ENCODE measurements at places on chromosomes 11 and 22.

DNA sequence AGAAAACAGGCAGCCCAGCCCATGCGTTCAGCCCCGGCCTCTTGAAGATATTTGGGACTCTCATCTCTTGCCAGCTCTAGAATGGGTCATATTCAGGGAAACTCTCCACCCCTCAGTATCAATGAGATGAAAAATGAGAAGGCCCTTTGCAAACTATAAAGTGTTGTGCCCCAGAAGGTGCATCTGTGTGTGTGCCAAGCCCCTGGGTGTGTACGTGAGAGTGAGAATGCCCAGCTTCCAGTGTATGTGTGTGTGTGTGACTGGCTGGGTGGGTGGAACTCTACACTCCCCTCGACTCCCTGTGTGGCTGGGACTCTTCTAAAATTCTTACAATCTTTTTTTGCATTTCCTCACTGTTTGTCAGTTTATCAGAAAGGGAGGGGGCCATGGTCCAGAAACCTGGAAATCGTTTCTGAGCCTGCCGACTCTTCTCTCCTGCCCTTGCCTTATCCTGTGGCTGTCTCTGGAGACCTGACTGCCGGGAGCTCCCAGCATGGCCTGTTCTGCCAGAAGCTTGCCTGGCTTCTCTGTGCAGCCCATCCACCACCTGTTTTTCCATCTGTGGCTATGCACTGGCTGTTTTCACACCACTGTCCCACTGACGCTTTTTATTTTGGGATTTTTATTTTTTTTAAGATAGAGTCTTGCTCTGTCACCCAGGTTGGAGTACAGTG is 1.2 kb downstream of the P2RY6 start:
- DNase-seq: no peak

DNA sequence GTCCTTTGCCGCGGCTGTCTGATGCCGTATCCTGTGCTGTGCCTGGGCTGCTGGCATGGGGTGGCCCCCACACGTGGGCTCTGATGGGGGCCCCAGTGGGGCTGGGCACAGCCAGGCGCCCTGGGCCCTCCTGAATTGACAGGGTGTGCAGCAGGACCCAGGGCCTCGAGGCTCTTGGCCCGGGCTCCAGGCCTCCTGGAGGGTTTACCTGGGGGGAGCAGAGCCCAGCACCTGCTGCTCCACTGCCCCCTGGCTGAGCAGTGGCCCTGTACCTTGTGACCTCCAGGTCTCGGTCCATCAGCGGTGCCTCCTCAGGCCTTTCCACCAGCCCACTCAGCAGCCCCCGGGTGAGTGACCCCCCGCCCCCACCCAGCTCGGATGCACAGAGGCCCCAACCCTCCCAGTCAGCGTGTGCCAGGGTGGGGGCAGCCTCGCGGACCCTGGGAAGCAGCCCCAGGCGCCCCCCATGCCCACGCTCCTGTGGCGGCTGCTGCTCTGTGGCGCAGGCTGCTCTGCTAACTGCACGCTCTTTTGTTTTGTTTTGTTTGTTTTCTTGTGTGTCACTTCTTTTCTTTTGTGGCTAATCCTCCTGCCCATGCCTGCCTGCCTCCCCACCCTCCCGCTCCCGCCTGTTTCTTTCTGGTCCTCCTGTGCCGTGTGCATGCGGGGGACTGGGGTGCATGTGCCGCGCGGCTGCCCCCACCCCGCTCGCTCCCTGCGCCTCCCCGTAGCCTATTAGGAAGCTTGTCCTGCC is 36.9 kb downstream of the MOB2 start:
- no peak for DNase-seq

GRCh38 chr22:21591695-21592094 is 24.2 kb downstream of the UBE2L3 start:
- DNase-seq: no peak

DNA sequence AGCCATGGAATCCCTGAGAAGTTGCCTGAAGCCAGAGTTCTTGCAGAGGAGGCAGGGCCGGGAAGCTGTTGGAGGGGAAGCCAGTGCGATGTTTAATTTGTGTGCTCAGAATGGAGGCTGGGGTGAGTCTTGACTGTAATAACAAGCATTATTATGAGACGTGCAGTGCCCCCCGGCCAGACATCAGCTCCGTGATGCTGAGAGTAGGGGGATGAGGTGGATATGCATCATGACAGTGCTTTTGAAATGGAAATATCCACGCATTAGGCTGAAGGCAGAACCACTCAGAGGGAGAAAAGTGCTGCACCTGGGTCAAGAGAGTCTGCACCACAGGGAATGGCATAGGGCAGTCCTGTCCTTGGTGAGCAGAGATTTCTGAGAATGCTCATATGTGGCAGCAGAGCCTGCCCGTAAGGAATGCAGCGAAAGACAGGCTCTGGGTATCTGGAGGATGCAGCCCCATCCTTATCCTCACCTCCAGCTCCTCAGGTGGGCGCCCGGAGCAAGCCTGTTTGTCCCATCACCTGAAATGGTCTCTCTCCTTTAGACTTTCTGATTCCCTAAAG is 37.6 kb upstream of the SEZ6L start:
- no peak for DNase-seq

DNA sequence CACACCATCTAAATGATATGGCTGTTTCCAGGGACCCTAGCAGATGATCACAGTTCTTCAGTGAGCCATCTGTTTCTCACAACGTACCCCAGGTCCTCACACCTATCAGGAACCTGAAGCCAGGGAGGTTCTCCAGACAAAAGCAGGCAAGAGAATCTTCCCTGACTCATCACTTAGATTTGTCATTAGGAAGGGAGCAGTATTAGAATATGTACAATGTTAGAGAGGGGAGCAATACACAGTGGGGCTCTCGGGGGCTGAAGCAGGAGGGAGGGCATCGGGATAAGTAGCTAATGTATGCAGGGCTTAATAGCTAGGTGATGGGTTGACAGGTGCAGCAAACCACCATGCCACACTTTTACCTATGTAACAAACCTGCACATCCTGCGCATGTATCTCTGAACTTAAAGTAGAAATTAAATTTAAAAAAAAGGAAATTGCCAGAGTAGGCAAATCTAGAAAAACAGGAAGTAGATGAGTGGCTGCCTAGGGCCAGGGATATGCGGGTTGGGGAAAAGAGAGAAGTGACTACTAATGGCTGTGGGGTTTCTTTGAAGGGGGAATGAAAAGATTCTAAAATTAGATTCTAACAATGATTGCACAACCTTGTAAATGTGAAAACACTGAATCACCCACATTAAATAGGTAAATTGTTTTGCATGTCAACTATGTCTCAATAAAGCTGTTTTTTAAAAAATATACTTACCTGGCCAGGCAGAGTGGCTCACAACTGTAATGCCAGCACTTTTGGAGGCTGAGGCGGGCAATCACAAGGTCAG is 14.4 kb downstream of the C22orf42 start:
- peak; percentile 88 for DNase-seq

GRCh38 chr11:499201-500076 is 7.6 kb downstream of the RNH1 start:
- no peak for DNase-seq

GRCh38 chr22:46050451-46050845 is 73.5 kb upstream of the WNT7B start:
- no peak for DNase-seq

- no peak for DNase-seq
Observed at GRCh38 chr11:70603114-70603755, 204.9 kb downstream of the CTTN start.

DNA sequence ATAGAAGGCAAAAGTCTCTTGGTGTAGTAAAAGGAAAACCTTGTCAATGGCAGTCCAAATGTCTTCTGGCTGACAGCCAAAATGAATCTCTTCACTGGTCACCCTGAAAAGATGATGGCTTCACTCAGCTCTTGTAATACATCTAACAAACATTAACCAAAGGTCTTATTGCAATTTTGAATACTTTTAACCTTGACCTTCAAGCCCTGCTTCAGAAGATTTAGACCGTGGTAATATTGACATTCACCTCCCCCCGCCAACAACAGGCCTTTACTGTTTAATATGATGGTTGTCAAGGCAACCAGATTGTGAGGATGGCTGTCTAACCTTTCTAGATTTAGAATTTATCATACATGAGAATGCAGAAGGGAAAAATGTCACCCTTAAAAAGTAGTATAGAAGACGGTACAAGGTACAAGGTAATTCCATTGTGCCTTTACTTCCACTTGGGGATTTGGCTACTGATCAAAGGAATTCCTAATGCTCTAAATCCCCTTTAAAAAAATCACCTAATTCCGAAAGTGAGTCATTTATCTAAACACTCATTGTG is 342.3 kb downstream of the LARGE1 start:
- DNase-seq: no peak

- no peak for DNase-seq
Observed at GRCh38 chr11:34508524-34508923, 5.1 kb downstream of the ELF5 start.

GRCh38 chr11:72589802-72590761 is 84.1 kb downstream of the PDE2A start:
- no peak for DNase-seq

- DNase-seq: no peak
Observed at GRCh38 chr22:22759889-22760546, 115.6 kb downstream of the GGTLC2 start.

DNA sequence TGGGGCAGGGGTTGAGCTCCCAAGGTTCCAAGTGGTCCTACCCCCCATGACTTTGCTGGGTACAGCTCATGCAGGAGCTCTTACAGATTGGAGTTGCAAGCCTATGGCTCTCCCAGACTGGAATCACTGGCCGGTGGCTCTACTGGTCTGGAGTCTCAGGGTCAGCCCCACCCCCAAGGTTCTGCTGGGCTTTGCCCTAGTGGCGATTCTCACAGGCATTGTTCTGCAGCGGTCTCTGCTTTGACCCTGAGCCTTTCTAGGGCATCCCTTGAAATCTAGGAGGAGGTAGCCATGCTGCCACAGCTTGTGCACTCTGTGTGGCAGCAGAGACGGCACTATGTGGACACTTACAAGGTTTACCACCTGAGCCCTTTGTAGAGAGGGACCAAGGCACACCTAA is 49.3 kb upstream of the HMGXB4 start:
- no peak for DNase-seq

DNA sequence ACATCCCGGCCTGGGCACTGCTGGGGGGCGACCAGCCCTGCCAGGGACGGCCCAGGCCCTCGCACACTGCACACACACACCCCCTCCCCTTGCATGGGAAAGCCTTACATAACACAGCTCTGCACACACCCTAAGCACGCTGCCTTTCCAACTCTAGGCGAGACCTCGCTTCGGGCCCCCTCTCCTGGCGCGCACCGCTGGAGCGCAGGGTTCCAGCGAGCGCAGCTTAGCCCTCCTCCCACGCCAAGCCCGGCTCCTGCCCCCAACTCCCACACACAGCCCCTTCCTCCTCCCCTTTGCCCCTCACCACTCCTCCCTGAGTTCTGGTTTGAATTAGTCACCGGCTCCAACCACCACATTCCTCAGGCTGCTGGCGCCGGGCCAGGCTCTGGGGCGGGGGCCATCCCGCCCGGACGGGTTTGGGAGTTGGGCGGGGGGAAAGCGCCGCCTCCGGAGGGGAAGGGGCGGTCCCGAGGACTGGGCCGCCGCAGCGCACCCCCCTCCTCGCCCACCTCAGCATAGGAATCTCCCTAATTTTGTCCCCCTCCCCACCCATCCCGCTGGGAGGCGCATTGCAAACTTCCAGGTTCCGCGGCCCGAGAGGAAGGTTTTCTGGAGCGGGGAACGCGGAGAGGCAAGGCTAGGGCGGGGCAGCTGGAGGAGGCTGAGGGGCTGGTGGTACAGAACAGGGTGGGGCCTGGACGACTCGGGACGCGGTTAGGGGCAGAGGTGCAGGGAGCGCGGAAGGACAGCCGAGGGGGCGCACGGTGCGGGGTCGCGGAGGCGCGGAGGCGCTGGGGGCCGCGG is 966 bp downstream of the AHNAK start:
- peak; percentile 72 for DNase-seq

- no peak for DNase-seq
Observed at GRCh38 chr11:35825386-35825785, 118.5 kb upstream of the LDLRAD3 start.

GRCh38 chr11:119113716-119114115 is 6.6 kb downstream of the C2CD2L start:
- DNase-seq: no peak

GRCh38 chr11:120112174-120112796 is 25.6 kb downstream of the TRIM29 start:
- DNase-seq: no peak

- DNase-seq: no peak
Observed at GRCh38 chr22:28914201-28914600, 30.8 kb downstream of the ZNRF3 start.

GRCh38 chr11:11016068-11016467 is 158.2 kb upstream of the ZBED5 start:
- DNase-seq: no peak

DNA sequence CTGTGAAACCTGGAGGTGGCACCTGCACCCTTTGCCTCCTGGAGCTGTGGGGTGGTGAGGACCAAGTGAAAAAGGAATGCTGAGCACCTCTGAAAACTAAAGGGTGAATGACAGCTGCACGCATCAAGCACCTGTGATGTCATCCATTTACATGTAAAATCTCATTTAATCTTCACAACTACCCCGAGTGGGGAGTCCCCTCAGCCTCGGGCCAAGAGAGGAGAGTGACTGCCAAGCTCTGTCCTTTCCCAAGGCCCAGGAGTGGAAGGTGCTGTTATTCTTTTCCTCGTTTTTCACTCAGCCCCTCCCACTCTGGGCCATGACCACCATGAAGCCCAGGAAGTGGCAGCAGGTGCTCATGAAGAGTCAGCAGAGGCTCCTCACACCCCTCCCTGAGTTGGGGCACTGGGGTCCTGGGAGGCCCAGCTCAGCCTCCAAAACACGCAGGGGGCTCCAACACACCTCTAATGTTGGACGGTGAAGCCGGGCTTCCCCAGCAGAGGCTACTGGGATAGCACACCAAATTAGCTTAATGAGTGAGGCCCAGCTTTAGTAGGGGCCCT is 35.7 kb downstream of the NECTIN1 start:
- DNase-seq: no peak

GRCh38 chr11:129292771-129293170 is 82.9 kb upstream of the BARX2 start:
- DNase-seq: no peak

- DNase-seq: no peak
Observed at GRCh38 chr11:24082241-24082640, 414.6 kb upstream of the LUZP2 start.

DNA sequence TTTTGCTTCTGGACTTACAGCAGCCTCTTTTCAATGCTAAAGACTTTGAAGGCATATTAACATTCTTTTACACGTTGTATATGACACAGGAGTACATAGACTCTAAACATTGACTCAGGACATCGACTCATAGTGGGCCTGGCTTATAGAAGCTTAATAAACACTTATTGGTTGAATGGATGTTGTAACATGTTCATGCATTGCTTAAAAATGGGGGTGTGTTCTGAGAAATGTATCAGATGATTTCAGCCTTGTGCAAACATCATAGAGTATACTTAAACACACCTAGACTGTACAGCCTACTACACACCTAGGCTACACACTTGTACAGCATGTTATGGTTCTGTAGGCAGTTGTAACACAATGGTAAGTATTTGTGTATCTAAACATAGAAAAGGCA is 17.9 kb downstream of the TTC17 start:
- DNase-seq: no peak
